ENCODE measurements at places on chromosomes 6 and 20.

DNA sequence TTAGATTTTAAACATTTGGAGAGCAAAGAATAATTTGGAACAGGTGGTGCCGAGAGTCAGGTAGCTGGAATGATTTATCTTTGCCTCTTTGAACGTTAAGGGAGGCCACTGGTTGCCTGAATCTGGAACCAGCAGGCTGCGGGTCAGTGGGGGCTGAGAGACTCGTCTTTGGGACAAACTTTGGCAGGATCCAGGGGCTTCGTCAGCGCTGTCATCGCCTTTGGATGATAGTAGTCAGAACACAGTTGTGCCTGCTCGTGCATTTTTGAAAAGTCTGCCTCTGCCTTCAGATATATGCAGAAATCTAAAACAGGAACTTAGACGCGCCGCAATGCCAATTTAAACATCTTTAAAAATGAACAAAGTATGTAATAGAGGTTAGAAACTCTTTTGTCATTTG, 5.0 kb downstream of the EYA2 start:
- no peak for DNase-seq

DNA sequence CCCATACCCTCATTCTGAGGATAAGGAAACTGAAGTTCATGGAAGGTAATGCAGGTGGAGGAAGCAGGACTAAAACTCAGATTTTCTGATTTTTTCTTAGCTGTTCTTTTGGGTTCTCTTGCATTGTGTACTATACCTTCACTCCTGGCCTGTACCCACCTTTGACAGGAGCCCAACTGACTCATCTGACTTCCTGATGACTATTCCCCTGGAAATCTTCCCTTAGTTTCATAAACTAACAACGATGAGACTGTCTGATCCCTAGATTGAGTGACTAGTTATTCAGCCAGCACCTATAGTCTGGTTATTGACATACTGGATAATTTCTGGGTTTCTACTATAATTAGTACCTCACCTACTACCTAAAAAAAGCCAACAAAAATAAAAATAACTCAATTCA, 10.1 kb downstream of the CRYBG1 start:
- DNase-seq: no peak

DNA sequence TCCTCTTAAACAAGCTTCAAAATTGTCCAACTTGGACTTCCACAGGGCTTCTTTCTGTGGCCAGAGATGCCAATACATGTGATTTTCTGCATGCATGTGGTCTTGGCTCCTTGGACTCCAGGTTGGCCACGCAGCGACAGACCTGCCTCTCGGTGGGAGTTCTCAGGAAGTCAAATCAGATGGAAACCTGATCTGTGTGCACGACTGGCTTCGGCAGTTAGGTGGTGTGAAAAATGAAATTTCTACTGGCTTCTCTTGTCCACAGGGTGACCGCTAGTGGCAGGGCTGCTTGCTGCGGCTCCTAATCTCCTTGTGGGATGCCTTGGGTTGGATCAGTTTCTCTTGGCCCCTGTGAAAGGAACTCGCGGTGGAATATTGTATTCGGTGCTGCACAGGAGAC, 57.3 kb downstream of the PHACTR3 start:
- no peak for DNase-seq

- no peak for DNase-seq
These were observed 12.9 kb downstream of the RANBP9 start for GRCh38 chr6:13698715-13699114.

GRCh38 chr20:40050596-40050995, 638.4 kb downstream of the MAFB start:
- no peak for DNase-seq

All from cortex of kidney (tissue), 1 donor.